Activated CD4-positive, alpha-beta T cell treated with anti-CD3 and anti-CD28 coated beads, Interleukin-2, amount 50 U/mL, for 24 hours (primary cell): ENCODE measurements at places on chromosomes 12 and 14.

DNA sequence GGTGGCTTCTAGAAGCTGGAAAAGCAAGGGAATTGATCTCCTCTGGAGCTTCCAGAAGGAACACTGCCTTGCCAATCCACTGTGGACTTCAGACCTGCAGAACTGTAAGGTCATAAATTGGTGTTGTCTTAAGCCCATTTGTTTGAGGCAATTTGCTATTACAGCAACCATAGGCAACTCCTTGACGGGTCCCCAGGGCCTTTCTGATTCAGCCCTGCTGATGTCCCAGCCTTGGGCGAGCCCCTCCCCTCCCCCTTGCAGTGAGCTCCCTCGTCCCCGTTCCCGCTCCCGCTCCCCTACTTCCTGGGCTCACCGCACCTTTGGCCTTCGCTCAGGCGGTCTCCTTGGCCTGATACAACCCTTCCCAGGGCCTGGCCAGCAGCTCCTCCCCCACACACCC lies 18.9 kb upstream of the DIO3 start:
- DNase-seq, result no peak

GRCh38 chr12:85968606-85969005 lies 94.5 kb downstream of the NTS start:
- no peak for DNase-seq

DNA sequence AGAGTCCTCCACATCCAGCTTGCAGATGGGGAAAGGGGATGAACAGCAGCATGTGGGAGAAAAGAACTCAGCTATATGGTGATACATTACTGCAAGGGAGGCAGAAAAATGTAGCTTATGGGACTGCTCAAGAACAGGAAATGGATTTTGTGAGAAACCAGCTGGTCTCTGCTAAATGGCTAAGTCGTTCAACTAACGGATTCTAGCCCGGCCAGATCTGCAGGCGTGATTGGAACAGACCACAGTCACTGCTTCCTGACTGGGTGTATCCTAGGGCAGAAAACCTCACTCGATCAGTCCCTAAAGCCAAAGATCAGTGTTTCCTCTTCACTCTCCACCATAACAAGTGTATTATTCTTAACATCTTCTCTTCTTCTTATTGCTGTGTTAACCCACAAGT lies 8.1 kb upstream of the PTGDR start:
- DNase-seq, result no peak

- no peak for DNase-seq
Measured at GRCh38 chr12:3527181-3527580, 36.2 kb downstream of the PRMT8 start.

GRCh38 chr14:61280092-61280525 lies 1.0 kb downstream of the TMEM30B start:
- DNase-seq, result no peak

DNA sequence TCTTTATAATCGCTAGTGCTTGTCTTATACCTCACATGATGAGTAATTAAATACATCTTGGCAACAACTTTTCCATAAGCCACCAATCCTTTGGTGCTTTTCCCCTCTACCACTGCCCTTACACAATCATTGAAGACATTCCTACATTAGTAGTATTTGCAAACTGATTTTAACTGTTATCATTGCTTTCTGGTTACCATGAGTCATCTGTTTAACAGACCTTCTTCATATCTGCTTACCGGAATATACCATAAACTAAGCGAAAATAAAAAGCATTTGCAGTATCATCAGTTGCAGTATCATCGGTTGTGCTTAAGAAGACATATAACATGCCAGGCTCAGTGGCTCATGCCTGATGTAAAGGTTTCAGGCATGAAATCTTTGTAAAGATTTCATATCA lies 54.8 kb upstream of the PLEKHA5 start:
- DNase-seq, result no peak

- DNase-seq, result no peak
Measured at GRCh38 chr12:98845957-98846356, 200.9 kb downstream of the APAF1 start.

DNA sequence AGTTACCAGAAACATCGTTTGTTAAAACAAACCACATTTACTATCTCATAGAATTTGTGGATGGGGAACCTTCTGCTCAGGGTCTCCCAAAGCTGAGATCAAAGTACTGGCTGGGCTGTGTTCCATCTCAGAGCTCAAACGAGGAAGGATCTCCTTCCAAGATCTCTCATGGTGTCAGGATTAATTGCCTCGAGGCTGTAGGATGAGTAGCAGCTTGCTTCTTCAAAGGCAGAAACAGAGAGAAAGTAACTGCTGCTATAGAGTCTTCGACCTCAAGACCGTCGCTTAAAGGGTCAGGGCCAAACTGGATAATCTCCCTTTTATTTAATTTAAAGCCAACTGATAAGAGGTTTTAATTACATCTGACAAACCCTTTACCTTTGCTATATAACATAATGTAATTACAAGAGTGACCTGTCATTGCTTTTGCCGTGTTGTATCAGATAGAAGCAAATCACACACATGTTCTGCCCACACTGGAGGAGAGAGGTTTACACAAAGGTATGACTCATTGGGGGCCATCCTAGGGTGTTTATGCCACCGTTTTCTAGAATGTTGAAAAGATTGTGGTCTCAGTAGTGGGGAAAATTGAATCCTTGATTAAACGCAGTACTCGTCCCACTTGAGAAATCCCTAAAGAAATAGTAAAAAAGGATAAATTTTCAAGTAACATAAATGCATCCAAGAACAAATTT lies 868.8 kb upstream of the TMEM132C start:
- DNase-seq, result no peak

GRCh38 chr12:119512772-119513497 lies 80.6 kb upstream of the TMEM233 start:
- no peak for DNase-seq

GRCh38 chr12:3115078-3115477 lies 37.9 kb downstream of the TSPAN9 start:
- no peak for DNase-seq

- DNase-seq, result no peak
Measured at GRCh38 chr12:101607894-101608293, 13.1 kb downstream of the MYBPC1 start.

DNA sequence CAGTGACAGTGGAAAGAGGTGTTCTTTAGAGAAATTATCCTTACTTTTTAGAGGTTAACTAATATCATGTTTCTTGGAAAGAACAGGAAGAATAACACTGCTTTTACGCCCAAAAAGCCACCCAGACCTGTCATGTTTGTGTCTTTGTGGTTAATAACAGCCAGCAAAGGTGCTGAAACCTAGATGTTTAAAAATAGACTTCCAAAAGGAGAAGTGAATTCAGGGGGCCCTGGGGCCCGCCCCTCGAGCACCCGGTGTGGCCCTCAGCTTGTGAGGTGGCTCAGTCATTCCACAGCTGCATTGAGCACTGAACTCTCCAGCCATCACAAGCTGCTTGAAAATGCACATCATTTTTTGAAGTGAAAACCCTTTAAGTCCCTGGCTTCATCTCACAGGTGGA lies 20.8 kb upstream of the AMN start:
- DNase-seq, result no peak

DNA sequence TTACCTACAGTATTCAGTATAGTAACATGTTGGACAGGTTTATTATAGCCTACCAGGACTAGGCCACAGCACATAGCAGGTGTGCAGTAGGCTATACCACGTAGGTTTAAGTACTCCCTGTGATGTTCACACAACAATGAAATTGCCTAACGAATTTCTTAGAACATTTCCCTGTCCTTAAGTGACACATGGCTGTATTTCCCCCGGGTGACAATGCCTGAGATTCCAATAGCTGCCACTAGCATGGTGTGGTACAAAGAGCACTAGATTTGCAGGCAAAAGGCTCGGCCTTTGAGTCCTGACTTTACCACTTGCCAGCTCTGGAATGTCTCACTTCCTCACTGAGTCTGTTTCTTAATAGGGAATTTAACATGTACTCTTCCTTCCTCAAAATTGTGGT lies 19.7 kb downstream of the PTPN21 start:
- DNase-seq, result no peak

DNA sequence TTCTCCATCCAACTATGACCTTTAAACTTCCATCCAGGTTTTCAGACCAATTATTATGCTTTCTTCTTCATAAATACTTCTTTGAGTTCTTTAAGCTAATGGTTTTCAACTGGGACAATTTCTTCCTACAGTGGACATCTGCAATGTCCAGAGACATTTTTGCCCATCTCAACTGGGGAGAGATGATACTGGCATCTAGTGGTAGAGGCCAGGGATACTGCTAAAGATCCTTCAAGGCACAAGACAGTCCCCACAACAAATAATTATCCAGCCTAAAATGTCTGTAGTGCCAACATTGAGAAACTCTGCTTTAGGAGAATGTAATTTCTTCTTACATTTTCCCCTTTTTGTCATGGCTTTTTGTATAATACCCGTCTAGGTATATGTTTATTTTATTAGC lies 10.6 kb downstream of the TRHDE start:
- DNase-seq, result no peak

DNA sequence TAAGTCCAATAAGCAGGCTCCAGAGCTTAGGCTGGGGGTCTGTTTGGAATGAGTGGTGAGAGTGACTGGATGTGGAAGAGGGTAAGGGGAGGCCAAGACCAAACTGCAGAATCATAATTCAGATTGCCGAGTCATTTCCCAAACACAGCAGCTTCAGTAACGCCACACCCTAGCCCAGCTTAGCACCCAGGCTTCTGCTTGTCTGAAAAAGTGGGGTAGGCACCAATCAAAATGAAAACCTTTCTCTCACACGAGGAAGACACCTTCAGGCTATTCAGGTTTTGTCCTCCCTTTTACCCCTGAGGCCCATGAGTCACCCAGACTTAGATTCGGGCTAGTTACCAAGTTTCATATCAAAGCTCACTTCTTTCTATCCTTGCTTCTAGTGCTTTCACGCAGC lies 306.1 kb downstream of the DAD1 start:
- DNase-seq, result no peak

DNA sequence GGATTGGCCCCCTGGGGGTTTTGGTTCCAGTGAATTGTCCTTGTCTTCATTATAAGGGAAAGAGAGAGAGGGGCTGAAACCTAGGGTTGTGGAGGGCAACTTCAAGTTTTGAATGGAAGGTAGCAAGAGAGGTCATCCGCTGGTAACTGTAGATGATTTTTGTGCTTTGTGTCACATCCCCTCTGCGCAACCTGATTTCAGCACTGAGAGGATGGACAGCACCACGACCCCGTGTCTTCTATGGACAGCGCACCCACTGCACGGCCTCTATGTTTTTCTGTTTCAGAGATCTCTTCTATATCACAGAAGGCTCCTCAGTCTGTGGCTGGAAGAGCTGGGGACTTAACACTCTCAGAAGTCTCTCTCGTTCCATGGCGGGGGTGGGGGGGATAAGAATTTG lies 127.0 kb upstream of the RPH3A start:
- DNase-seq, result no peak

DNA sequence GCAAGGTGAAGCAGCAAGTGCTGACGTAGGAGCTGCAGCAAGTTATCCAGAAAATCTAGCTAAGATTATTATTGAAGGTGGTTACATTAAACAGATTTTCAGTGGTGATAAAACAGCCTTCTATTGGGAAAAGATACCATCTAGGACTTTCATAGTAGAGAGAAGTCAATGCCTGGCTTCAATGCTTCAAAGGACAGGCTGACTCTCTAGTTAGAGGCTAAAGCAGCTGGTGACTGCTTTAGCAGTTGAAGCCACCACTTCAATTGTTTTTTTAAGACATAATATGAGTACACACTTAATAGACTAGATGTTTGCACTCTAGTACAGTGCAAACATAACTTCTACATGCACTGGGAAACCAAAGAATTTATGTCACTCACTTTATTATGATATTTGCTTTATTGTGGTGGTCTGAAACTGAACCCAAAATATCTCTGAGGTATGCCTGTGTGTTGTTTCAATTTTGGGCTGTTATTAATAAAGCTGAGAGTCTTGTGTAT lies 1026.9 kb upstream of the FOXG1 start:
- DNase-seq, result no peak

DNA sequence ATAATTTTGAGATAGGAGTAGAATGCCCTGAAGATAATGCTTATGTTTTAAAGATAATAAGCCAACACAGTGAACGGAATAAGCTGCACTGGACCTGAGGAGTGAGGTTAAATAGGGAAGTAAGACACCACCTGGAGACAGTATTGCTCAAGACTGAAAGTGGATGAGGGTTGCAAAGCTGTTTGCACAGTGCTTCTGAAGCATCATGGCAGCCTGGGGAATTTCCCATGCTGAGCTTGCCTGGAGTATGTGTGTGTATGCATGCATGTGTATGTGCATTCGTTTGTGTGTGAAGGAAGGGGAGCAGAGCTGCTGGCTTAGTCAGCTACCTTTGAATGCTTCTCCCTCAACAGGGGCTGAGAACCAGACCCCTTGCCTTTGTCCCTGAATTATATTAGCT lies 35.8 kb downstream of the BHLHE41 start:
- no peak for DNase-seq
